ENCODE measurements at places on chromosomes 12 and 14.

DNA sequence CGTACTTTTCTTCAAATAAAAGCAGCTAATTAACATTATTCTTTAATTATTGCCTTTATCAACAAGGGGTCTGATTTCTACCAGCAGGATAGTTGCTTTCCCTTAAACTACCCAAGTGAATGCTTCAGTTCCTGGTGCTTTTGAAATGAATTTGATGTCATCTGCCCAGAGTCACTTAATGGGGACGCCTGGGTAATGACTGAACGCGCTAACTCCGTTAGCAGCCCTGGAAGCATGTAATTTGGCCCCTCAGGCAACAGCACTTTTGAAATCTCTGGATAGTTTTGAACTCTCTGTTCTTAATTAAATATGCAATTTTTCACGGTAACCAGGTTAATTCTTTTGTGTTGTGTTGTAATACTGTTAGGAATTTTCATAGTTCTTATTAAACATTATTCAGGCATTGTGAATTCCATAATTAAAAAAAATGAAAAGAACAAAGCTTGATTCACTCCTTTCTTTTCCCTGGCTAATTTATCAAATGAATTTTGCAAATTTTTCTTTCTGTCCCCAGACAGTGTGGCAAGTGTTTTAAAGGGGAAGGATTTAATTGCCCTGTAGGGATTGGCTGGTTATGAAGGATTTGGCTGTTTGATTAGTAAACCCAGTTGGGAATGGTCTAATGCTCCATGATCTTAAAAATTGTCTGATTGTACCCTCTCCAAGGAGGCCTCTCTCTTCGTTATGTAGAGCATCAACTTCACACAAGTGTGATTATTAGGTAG lies 137.5 kb upstream of the MYL2 start:
- no peak for DNase-seq

- no peak for DNase-seq
Observed at GRCh38 chr12:2457215-2457932, 337.4 kb upstream of the FKBP4 start.

DNA sequence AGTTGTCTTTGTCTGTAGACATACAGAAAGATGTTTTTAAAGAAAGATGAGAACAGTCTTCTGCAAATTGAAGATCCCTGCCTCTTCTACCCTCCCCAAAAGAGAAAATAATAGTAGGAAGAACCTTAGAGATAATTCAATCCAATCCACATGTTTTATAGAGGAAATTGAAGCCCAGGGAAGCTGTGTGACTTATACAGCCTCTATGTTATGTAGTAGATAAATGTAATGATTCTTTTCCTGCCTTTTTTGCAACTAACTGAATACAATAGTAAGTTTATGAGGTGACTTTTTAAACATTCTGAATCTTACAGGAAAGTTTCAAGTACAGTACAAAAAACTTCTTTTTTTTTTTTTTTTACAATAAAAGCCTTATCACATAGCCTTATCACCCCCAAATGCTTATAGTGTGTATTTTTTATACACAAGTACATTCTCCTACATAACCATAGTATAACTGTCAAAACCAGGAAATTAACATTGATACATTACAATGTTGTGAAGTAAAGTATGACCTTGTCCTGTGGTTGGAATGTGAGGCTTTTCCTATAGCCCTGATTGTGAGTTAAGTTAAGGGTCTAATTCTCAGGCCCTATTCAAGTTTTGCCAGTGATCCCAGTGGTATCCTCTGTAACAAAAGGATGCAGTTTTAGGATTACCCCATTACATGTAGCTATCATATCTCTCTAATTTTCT lies 94.4 kb downstream of the FIGNL2 start:
- DNase-seq, result no peak

- DNase-seq, result peak; percentile 19
Observed at GRCh38 chr14:75561013-75561432, 17.4 kb upstream of the FLVCR2 start.

GRCh38 chr14:65179918-65180724 lies 77.8 kb upstream of the MAX start:
- no peak for DNase-seq

DNA sequence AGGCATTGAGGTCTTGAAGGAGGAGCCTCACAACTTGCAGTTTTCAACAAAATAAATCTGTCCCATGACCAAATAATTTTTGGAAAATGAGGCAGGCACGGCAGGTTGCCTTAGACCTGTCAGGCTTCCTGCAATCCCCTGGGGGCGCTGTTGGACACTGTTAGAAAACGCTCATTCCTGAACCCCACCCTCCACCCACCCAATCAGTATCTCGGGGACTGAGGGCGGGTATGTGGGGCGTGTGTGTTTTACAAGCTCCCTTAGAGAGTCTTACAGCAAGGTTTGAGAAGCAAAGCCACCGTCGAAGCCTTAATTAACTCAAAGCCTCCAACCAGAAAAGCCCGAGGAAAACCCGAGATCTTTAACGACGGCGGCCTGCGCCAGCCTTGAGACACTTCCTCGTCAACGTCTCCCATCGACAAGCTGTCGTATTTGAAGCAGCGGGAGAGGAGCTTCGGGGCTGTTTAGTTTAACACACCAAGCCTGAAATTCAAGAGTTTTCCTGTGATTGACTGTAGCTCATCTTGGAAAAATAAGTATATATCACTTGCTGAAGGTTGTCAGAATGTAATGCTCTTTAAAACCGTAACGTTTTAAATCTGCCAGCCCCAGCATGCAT lies 123.0 kb downstream of the GLT1D1 start:
- DNase-seq, result no peak

DNA sequence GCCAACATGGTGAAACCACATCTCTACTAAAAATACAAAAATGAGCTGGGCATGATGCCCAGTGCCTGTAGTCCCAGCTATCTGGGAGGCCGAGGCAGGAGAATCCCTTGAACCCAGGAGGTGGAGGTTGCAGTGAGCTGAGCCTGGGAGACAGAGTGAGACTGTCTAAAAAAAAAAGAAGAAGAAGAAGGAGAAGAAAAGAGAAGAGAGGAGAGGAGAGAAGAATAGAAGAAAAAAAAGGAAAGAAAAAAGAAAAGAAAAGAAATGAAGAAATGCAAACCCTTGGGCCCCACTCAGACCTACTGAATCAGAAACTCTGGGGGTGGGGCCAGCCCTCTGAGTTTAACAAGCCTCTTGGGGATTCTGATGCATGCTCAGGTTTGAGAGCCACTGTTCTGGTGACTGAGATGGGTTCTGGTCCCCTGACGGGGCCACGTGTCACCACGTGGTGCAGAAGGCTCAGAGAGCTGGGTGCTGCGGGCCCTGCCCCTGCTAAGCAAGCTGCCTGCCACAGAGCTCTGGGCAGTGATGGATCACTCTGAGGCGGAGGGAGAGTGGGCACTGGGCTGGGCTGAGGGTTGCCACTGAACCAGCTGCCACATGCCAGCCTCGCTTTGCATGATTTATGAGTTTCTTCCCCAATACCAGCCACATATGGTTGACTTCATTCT lies 37.5 kb downstream of the ERH start:
- DNase-seq, result no peak

GRCh38 chr12:132813443-132813842 lies 15.2 kb downstream of the GOLGA3 start:
- DNase-seq, result no peak

GRCh38 chr12:537772-538171 lies 78.0 kb downstream of the B4GALNT3 start:
- DNase-seq, result no peak

DNA sequence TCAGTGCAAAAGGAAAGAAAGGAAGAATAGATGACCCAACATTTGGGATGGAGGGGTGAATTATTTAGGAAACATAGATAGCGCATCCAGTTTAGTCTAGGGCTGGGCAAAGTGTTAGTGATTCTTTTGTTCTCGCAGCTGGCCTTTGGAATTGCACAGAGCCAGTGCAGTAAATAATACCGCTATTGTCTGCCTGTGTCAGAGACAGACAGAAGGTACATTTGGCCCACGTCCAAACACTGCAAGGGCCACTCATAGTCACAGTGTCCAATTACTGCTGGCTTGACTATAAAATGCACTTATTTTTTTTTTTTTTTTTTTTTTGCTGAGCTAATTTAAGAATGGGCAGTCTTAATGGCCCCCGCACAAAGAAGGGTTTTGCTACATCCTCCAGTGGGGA lies 638.6 kb downstream of the BCL11B start:
- no peak for DNase-seq

DNA sequence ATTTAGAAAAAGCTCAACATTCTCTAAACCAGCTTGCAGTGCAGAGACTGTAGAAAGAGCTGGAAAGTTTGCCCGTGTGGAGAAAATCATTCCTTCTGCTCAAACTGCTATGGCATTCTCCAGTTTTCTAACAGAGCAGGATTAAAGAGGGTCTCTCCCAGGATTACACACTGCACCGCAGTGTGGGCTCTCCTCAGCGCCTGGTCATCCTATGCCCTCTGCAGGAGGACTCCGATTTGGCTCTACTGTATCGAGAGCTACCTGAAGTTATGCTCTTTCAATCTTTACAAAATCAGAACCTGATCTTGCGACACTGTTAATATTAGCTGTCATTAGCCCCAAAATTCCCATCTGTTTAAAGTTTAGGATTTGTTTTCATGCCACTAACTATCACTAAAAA lies 33.0 kb downstream of the BHLHE41 start:
- DNase-seq, result no peak

- no peak for DNase-seq
Observed at GRCh38 chr14:59097681-59098080, 90.8 kb upstream of the DAAM1 start.

DNA sequence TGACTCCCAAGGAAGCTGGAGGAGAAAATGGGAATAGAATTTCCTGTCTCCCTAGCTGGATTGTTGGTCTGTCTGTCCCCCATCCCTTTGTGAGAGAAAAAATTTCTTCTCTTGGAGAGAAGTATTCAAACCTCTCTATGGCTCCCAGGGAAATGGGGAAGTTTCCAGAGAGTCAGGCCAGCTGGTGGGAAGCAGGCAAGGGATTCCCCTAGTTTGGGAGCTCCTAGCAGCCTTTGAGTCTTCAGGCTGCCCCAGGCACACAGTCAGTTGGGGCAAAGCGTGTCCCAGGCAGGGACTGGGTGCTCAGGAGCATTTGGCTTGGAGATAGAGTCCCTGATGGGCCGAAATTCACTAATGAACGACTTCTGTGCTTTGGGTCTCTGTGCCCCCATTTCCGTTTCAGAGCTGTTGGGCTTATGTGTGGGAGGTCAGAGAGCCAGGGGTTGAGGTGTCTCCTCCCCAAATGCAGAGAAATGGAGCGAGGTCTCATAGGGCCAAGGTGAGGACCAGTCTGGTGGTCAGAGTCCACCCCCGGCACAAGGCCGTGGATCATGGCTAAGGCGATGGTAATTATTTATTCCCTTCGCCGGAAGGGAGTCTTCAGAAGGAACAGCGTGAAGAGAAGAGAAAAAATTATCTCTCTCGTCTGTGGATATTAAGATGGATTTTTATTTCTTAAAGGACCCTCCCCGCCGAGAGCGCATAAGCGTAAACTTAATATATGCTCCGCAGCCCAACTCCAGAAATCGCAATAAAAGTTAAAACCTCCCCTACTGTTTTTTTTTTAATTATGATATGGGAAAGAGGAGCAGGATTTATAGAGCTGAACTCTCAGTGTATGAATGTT lies 6.6 kb upstream of the HOXC9 start:
- no peak for DNase-seq

- DNase-seq, result peak; percentile 27
Observed at GRCh38 chr12:108119126-108119973, 9.7 kb upstream of the WSCD2 start.

GRCh38 chr12:74415633-74416032 lies 122.0 kb upstream of the ATXN7L3B start:
- DNase-seq, result peak; percentile 53
